ENCODE measurements at places on chromosomes 5 and 9.
A peak's percentile ranks its signal among the peaks of the same experiment; 100 is the strongest.

GRCh38 chr5:52119768-52120167 is 667.9 kb upstream of the ITGA1 start:
- no peak for DNase-seq

DNA sequence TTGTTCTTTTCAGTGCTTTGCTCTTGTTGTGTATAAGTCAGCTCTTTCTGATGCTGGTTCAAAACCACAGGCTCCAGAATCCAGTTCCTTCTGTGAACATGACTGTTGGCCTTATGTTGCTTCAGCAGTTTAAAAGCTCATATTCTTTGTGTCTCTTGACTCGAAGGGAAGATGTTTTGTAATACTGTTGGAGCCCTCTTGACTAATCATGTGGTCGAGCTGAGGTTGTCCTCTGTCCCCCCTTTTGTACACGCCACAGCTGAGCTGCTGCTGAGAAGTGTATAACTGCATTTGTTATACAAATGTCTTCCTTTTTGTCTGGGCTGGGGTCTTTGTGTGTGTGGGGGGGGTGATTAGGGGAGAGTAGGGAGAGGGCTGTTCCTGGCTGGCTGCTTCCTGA is 35.8 kb downstream of the SLC36A1 start:
- DNase-seq: no peak

GRCh38 chr5:132466433-132467286 is 23.9 kb downstream of the IRF1 start:
- peak; percentile 63 for DNase-seq

DNA sequence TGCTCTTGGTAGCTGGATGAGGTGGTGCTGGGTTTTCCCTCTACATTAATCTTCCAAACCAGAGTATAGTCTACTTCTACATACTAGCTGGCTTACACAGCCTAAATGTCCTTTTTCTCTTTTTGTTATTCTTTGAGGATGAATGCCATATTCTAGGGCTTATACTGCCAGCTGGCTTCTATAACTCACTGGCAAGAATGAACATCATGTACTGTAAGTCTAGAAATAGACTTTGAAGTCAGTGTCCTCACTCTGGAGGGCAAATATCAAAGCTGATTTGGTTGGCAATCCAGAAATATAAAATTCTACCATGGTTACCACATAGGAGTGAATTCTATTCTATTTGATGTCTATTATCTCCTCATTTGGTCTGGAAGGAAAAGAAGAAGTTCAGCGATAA is 251.7 kb upstream of the TYRP1 start:
- no peak for DNase-seq

GRCh38 chr9:75983319-75984045 is 93.0 kb downstream of the PCSK5 start:
- DNase-seq: no peak

DNA sequence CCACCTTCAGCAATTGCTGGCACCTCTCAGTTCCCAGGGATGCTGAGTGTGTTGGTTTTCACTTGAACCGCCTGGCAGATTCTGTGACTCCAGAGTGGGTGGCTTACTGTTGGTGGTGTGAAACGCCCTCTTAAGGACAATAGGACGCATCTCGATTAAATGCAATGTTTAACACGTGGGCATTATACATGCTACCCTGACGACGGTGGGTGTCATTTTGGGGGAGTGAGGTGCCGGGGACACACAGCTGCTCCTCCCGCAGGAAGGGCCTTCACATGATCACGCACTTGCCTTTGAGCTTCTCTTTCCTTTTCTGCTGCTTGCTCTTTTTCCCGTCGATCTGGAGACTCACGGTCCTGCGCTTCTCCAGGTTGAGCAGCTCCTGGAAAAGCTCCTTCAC is 29.7 kb downstream of the DIRAS2 start:
- no peak for DNase-seq

Data from astrocyte of the spinal cord (primary cell).